ENCODE measurements at places on chromosomes 6 and 20.

DNA sequence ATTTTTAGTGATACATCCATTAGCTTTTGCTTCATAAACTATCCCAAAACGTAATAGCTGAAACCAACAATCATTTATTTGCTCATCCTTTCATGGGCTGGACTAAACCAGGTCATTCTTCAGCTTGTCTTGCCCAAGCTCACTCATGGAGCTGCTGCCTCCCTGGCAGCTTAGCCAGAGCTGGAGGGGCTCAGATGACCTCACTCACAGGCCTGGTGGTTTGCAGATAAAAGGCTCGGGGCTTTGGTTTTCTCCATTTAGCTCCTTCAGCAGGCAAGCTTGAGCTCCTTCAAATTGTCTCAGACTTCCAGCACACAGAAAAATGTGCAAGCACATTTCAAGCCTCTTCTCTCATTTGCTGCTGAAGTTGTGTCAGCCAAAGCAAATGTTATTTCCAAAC, 139.1 kb downstream of the BTBD3 start:
- peak; percentile 20 for DNase-seq

DNA sequence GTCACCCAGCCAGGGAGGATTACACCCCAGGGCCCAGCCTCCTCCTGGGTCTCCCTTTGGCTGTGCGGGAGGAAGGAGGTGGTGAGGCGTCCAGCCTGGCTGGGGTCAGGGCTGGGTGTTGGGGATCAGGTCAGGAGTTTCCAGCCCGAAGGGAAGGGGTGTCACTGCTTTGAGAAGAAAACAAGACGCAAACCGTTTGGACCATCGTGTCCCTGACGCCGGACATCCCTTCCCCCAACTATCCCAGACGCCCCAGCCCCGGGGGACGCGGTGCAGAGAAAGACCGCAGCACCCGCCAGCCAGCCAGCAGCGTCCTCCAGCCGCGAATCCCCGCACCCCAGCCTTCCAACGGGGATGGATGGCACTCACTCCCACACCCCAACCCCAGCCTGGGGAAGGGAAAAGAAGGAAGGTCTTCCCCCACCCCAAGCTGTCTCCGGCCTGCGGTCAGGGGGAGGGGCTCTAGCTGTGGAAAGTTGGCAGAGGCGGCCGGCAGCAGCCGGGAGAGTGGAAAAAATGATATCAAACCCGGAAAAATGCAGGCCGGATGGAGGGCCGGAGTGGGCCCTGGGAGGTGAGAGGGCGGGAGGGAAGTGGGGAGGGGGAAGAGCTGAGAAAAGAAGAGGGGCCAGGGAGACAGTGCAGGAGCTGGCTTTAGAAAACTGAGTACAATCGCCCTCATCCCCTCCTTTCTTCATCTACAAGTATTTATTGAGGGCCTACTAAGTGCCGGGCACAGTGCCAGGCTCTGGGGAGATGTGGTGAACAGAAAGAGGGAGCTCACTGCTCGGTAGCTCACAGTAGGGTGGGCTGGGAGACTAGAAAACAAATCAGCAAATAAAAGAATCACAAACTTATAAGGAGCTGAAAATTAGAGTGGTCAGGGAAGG, 10.6 kb downstream of the REM1 start:
- DNase-seq = peak; percentile 54

- DNase-seq = no peak
Observed at GRCh38 chr6:108805611-108806167, 42.5 kb upstream of the ARMC2 start.

DNA sequence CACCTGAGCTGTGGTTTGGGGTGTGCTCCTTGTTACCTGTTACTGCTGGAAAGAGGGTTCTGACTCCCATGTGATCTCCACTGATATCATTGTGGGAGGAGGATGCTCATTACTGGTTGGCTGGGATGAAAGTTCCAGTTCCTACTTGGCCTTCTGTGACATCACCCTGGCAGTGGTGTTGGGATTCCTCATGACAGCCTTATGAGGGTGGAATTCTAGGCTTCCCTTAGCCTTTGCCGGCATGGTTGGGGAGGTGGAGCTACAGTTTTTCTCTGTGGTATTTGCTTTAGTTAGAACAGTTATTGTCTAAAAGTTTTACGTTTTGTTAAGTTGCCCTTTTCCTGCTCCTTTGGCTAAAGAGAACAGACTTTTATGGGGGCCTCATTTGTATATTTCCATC, 112.1 kb downstream of the AFG1L start:
- DNase-seq = peak; percentile 9

- DNase-seq = peak; percentile 5
Observed at GRCh38 chr6:39143238-39143930, 28.4 kb upstream of the SAYSD1 start.

GRCh38 chr20:48451401-48451800, 376.4 kb downstream of the PREX1 start:
- no peak for DNase-seq

DNA sequence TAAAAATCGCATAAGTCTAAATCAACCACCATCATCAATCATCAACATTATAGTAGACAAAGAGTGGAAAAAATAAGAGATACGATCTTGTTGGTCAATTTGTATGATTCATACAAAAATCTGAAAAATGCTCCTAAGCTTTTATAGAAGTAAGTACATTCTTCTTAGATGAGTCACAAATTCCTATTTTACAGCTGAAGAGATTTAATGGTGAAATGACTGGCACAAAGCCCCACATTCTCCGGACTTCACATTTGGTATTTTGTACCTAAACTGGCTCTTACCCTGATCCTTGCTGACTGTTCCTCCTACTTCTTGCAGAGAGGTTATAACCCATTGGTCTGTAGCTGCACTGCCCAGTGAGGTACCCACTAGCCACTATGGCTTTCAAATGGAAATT, 29.9 kb upstream of the PREP start:
- DNase-seq = peak; percentile 94

DNA sequence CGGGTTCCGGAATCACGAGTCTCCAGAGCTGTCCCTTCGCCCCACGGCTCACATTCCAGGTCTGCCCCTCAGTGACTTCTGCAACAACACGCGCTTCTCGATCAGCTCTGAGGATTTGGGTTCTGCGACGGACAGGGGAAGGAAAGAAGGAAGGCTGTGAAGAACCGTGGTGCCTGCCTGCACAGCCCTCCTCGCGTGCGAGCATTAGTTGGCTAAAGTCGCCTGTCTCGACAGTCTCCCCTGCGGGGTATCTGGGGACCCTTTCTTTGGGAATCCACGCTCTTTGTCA, 23.1 kb downstream of the VPS52 start:
- DNase-seq = no peak

DNA sequence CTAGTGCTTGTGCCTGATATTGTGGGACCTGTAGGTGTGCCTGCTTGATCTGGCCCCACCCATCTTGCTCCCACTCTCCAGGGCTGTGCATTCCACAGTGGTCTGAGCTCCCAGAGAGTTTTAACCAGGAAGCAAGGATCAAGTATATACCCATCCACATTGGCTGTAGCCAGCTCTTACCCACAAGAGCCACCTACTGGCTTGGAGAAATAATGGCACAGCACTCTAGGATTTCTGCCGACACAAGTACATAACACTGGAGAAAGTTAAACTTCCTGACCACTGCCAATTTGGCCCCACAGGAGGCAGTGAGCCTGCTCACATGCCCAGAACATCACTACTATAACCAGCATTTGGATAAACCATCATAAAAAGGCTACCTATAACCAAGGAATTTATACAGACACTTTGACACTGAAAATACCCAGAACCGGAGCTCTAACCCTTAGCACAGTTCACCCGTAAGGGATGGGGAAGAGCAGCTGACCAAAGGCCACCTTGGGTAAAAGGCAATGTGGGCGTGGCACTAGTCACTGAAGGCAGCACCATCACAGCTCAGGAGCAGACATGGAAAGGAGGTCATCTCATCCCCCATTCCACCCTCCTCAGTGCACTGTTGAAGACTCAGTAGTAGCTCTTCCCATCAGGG, 440.4 kb downstream of the BTBD3 start:
- peak; percentile 28 for DNase-seq

GRCh38 chr20:45010399-45010828, 44.1 kb downstream of the STK4 start:
- peak; percentile 75 for DNase-seq

- no peak for DNase-seq
Observed at GRCh38 chr6:152112491-152113261, 305.2 kb downstream of the ESR1 start.

- DNase-seq = no peak
Observed at GRCh38 chr20:911882-912600, 4.1 kb downstream of the ANGPT4 start.

GRCh38 chr6:139144490-139145085, 9.7 kb downstream of the HECA start:
- DNase-seq = no peak

- peak; percentile 79 for DNase-seq
Observed at GRCh38 chr6:1617466-1618310, 8.0 kb downstream of the FOXC1 start.

GRCh38 chr6:19865178-19865577, 28.0 kb downstream of the ID4 start:
- no peak for DNase-seq

DNA sequence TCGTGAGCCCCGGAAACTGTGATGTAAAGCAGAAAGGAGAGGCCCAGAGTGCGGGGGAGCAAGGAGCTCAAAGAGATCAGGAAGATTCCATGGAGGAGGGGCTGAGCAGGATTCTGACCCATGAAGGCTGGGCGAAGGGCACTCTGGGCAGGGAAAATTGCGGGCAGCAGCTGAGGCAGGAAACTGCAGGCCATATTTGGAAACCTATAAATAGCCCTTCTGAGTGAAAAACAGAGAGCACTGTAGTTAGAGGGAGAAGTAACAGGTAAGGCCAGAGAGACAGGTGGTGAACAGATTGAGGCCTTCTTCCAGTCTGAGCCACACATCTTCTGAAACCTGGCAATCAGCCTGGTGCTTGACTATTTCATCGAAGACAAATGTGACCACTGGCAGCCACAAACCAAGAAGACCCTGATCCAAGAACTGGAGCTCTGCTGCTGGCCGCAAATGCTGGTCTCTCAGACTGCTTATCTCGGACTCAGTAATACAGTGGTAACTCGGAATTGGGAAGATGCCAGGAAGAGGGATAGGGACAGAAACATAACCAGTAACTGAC, 14.1 kb upstream of the BEND3 start:
- no peak for DNase-seq

- no peak for DNase-seq
Observed at GRCh38 chr20:3311623-3312022, 72.6 kb upstream of the SLC4A11 start.

GRCh38 chr20:53028337-53029007, 56.3 kb downstream of the TSHZ2 start:
- DNase-seq = no peak

DNA sequence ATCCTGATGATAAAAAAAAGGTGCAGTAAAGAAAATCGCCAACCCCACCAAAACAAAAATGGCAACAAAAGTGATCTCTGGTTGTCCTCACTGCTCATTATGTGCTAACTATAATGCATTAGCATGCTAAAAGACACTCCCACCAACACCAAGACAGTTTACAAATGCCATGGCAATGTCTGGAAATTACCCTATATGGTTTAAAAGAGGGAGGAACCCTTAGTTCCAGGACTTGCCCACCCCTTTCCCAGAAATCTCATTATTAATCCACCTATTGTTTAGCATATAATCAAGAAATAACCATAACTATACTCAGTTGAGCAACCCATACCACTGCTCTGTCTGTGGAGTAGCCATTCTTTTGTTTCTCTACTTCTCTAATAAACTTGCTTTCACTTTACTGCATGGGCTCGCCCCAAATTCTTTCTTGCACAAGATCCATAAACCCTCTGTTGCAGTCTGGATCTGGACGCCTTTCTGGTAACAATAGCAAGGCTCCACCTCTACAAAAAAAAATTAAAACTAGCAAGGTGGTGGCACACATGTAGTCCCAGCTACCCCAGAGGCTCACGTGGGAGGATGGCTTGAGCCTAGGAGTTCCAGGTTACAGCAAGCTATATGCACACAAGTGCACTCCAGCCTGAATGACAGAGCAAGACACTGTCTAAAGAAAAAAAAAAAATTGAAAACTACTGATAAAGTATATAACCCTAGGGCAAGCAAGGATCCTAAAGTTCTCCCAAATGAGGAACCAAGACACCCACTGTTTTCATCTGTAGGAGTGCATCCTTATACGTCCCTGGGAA, 278.8 kb upstream of the JARID2 start:
- no peak for DNase-seq

DNA sequence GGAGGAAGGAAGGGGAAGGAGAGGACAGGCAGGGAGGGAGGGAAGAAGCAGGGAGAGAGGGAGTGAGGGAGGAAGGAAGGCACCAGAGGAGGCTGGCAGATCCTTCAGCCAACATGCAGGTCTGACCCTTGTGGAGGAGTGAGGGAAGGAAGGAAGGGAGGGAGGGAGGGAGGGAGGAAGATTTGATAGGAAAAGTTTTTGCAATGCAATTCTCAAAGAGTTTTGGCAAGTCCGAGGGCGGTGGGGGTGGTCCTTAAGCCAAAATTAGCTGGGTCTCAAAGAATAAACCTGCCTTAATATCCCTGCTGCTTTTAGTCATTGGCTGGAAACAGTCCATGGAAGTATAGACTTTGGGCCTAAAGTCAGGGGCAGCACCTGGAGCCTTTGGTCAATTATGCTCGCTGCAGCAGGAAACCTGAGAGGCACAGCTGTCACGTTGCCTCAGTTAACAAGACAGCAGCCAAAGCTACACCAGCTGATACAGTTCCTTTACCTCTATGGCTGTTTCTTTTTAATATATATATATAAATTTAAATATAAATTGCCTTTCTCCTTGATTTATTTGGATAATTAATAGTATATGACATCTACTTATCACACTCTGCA, 115.7 kb upstream of the RALGAPA2 start:
- DNase-seq = no peak

GRCh38 chr6:41996997-41997396, 53.3 kb upstream of the TAF8 start:
- DNase-seq = no peak

- DNase-seq = no peak
Observed at GRCh38 chr6:53735896-53736295, 58.9 kb upstream of the LRRC1 start.

GRCh38 chr6:138590796-138591709, 91.8 kb upstream of the NHSL1 start:
- peak; percentile 85 for DNase-seq

- peak; percentile 86 for DNase-seq
Observed at GRCh38 chr20:3312940-3313682, 74.1 kb upstream of the SLC4A11 start.

DNA sequence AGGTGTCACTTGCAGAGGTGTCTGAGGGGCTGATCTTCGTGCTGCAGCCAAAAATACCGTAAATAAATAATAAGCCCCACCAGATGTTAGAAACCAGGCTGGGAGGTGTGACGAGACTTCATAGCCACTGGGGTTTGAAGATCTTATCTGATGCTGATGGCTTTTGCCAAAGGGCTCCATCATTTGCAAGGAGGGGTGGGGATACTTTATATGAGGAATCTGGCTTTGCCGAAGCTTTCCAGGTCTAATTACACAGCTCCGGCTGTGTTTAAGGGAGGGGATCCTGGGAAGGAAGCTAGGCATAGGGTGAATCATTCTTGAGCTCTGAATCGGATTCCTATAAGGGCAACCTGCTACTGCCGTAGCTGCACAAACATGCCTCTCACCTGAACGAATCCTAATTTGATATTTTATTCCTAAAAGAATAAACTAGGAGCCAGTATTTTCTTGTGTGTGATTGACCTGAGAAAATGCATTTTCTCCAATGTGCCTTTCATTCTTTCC, 249.6 kb downstream of the SOD2 start:
- no peak for DNase-seq

GRCh38 chr20:5195655-5196054, 68.8 kb downstream of the CDS2 start:
- peak; percentile 14 for DNase-seq
